Upper lobe of right lung (tissue), 1 donor: ENCODE measurements at places on chromosomes 5 and 9. TPM values are rescaled to one million over a fixed set of nuclear protein-coding genes. Genes with fewer than 3 reads are reported as not detected.

- peaks cover 10% of the 10 kb centered on the region for H3K36me3 ChIP-seq
- no peak for DNase-seq
- no peaks in the 10 kb centered on the region for H3K27me3 ChIP-seq
Measured at GRCh38 chr9:35683323-35683722, 6.4 kb downstream of the TPM2 start.

- peak overlapping the region; percentile 91 for H3K4me3 ChIP-seq
Measured at GRCh38 chr9:128340691-128341434, 536 bp downstream of the SLC27A4 start.

DNA sequence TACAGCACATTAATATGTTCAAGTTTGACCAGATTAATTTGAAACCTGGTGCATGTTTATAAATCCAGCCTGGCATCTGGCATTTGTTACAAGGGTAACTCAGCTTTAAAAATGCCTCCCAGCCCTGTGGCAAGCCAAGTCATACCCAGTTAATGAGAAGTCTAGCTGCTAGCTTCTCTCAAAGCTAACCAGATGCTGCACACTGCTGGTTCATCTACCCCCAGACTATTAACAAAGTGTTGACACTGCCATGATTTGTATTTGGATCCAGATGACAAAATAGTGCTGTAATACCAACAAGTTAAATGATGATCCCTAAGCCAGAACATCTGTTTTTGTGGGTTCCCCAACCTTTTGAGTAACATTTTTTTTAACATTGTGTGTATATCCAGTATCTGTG lies 573.7 kb upstream of the DAB2 start:
- H3K27me3 ChIP-seq = no peaks in the 10 kb centered on the region
- H3K27ac ChIP-seq = no peak overlapping the region

DNA sequence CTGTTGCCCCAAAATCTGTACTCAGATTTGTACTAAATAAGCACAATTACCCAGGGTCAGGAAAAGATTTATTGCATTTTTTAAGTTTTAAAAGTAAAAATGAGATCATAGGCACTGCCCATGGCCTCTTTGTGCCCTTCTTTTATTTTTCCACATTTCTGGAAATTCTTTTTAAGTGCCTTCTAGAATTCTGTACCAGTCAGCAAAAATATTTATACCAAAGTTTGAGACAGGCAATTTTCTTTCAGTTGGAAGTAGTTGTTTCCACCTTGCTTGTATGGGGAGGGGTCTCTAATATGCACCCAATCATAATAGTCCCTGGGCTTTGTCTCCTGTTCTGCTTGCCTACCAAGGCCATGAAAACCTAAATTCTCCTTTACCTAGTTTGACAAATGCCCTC lies 5.6 kb upstream of the RNF20 start:
- H3K27me3 ChIP-seq = peaks cover 11% of the 10 kb centered on the region
- DNase-seq = no peak
- H3K4me1 ChIP-seq = no peaks in the 10 kb centered on the region
- H3K36me3 ChIP-seq = no peaks in the 10 kb centered on the region

- no peak overlapping the region for H3K27ac ChIP-seq
- no peak overlapping the region for H3K4me3 ChIP-seq
- H3K4me1 ChIP-seq = no peaks in the 10 kb centered on the region
- no peaks in the 10 kb centered on the region for H3K36me3 ChIP-seq
- no peak for DNase-seq
Measured at GRCh38 chr5:53463909-53464621, 16.4 kb upstream of the FST start.

- DNase-seq = no peak
- no peaks in the 10 kb centered on the region for H3K4me1 ChIP-seq
- H3K27ac ChIP-seq = no peak overlapping the region
- H3K27me3 ChIP-seq = no peaks in the 10 kb centered on the region
Measured at GRCh38 chr9:88007291-88007650, 32.9 kb upstream of the CDK20 start.

DNA sequence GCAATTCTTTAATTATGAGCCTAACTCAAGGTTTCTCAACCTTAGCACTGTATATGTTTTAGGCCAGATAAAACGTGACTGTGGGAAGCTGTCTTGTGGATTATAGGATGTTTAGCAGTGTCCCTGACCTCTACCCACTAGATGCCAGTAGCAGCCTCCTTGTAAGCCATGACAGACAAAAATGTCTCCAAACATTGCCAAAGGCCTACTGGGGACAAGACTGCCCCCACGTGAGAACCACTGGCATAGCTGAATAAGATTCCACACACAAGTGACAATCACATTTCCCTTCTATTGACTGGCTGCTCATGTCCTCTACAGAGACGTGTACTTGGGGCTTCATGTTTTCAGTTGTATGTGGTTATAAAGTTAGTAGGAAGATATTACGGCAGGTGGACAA lies 55.4 kb downstream of the GOLM1 start:
- H3K36me3 ChIP-seq = no peaks in the 10 kb centered on the region
- no peaks in the 10 kb centered on the region for H3K4me1 ChIP-seq
- no peak for DNase-seq
- no peak overlapping the region for H3K27ac ChIP-seq
- no peak overlapping the region for H3K4me3 ChIP-seq

DNA sequence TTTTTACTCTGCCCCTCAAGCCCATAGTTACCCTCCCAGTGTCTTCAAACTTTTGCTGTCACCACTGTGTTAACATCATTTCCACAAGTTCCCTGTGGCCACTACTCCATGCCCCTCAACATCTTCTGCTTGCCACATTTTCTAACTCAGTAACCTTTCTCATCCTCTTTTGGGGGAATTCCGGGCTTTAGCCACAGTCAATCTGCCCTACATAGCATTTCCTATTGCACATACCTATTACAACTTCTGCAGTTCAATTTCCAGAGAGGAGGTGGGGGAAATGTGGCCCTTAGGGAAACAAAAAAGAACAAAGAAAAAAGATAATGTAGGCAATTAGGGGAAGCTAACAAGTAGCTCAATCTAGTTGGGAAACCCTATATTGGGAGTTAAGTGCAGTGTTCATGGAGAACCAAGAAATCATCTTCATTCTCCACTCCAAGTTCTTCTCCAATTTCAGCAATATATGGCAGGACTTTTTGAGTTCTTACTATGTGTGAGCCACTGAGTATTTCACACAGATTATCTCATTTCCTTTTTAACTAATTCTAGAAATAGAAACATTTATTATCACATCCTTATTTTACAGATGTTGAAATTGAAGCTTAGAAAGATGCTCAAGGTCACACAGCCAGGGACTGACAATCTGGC lies 40.2 kb upstream of the LPAR1 start:
- H3K4me1 ChIP-seq = no peaks in the 10 kb centered on the region
- H3K27ac ChIP-seq = no peak overlapping the region
- no peak overlapping the region for H3K4me3 ChIP-seq
- DNase-seq = no peak
- no peaks in the 10 kb centered on the region for H3K27me3 ChIP-seq
- no peaks in the 10 kb centered on the region for H3K36me3 ChIP-seq

DNA sequence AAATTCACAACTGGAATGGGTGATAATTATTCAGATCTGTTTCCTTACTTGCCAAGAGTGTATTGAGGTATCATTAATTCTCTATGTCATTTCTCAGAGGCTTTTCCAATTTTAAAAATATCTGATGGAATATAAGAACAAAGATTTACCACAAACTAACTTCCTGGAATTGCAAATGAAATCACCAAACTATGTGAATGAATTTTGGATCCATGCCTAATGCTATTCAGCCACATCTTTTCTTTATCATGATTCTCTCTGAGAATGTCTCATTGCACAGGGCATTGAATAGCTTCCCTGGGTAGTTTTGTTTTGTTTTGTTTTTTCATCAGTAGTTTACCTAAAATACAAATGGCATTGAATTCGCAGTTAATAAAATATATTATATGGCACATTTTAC lies 146.9 kb upstream of the FBN2 start:
- H3K27ac ChIP-seq = no peak overlapping the region
- no peaks in the 10 kb centered on the region for H3K4me1 ChIP-seq
- DNase-seq = no peak
- no peaks in the 10 kb centered on the region for H3K27me3 ChIP-seq

GRCh38 chr5:25850581-25850980 lies 1187.8 kb downstream of the CDH9 start:
- H3K4me1 ChIP-seq = no peaks in the 10 kb centered on the region
- no peak for DNase-seq
- no peaks in the 10 kb centered on the region for H3K27me3 ChIP-seq
- no peak overlapping the region for H3K4me3 ChIP-seq
- no peaks in the 10 kb centered on the region for H3K36me3 ChIP-seq

DNA sequence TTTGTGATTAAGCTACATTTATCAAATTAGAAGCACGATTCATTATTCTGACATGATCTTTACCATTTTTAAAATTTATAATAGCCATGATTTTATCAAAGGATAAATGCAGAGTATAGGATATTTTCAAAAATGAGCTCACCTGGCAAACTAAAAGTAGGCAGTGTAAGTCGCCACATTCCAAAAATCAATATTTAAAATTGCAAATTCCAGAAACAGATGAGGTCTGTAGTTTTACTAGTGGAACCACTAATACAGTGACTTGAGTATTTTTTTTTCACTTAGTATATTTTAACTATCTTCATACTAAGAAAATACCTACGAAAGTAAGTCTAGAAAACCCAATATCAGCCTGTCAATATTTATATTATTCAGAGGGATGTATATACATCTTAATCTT lies 164.2 kb downstream of the PDE4D start:
- no peak overlapping the region for H3K27ac ChIP-seq
- no peak overlapping the region for H3K4me3 ChIP-seq
- no peak for DNase-seq

DNA sequence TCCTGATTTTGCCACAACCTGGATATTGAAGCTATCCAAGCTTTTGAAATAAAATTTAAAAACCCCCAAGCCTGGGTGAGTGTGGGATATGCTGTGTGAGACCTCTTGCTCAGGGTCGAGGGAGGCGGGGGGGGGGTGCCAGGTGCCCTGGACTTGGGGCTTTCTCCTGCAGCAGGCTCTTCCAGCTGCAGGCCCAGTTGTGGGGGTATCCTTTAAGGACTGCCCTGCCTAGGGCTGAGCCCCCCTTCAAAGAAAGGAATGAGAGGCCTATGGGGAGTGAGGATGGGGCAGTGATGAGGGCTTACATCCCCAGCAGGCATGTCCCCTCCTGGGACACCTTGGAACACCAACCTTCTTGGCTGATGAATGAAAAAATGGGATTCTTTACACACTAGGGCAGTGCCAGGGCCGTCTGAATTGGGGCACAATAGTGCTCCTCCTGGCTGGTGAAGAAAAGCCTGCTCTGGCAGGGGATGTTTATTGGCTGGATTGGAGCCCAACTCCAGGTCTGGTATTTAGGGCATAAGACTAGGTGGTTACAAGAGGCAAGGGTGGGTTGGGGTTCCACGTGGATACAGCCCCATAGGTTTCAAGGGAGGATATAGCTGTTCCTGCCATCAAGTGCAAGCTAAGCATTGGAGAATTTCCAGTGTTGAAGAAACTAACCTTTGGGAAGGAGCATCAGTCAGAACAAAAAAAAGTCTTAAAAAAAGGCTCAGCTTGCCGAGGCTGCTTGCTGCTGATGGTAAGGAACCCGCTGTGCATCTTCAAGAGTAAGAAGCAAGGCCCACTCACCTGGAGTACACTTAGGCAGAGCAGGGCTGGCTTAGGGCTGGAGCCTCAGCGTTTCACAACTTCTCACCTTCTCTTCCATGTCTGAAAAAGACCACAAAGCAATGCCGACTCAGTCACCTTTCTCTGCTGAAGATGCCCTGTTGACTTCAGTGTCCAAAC lies 7.0 kb downstream of the HNRNPAB start:
- no peak for DNase-seq
- no peak overlapping the region for H3K27ac ChIP-seq
- no peak overlapping the region for H3K4me3 ChIP-seq
- peaks cover 18% of the 10 kb centered on the region for H3K4me1 ChIP-seq

- H3K4me1 ChIP-seq = no peaks in the 10 kb centered on the region
- no peaks in the 10 kb centered on the region for H3K36me3 ChIP-seq
- H3K4me3 ChIP-seq = no peak overlapping the region
- H3K27me3 ChIP-seq = peaks cover 20% of the 10 kb centered on the region
- DNase-seq = peak; percentile 62
Measured at GRCh38 chr5:1763548-1763911, 36.1 kb downstream of the MRPL36 start.

The INSL4 gene
- total RNA-seq = not detected

The IL7R gene
- 226 TPM for total RNA-seq

The ZCCHC7 gene
- 20.9 TPM for total RNA-seq
